ENCODE measurements at places on chromosomes 16 and 17. TPM values are rescaled to one million over a fixed set of nuclear protein-coding genes. Genes with fewer than 3 reads are reported as not detected.

The CCDC144A gene
- total RNA-seq, result 7.9 TPM

The HBM gene
- total RNA-seq, result not detected

The PRAC1 gene
- total RNA-seq, result not detected

The SPATA32 gene
- not detected for total RNA-seq

The RAMP2 gene
- total RNA-seq, result not detected

The SNRNP25 gene
- total RNA-seq, result 38.6 TPM

The CETP gene
- not detected for total RNA-seq

The LGALS9 gene
- total RNA-seq, result 0.60 TPM

The OTOP3 gene
- not detected for total RNA-seq

The NACA2 gene
- total RNA-seq, result not detected

The CD68 gene
- total RNA-seq, result 21.0 TPM

The GRAPL gene
- total RNA-seq, result 0.16 TPM

The DYNLRB2 gene
- total RNA-seq, result 0.32 TPM

The NAA38 gene
- total RNA-seq, result 149 TPM

All from bronchial smooth muscle cell (primary cell).